ENCODE measurements at places on chromosomes 12 and 14.

- DNase-seq, result no peak
These were observed 15.5 kb upstream of the MLXIP start for GRCh38 chr12:122062832-122063693.

GRCh38 chr14:51540364-51540763, 111.3 kb upstream of the FRMD6 start:
- DNase-seq, result no peak

GRCh38 chr14:70422538-70422937, 5.6 kb upstream of the SYNJ2BP start:
- no peak for DNase-seq

DNA sequence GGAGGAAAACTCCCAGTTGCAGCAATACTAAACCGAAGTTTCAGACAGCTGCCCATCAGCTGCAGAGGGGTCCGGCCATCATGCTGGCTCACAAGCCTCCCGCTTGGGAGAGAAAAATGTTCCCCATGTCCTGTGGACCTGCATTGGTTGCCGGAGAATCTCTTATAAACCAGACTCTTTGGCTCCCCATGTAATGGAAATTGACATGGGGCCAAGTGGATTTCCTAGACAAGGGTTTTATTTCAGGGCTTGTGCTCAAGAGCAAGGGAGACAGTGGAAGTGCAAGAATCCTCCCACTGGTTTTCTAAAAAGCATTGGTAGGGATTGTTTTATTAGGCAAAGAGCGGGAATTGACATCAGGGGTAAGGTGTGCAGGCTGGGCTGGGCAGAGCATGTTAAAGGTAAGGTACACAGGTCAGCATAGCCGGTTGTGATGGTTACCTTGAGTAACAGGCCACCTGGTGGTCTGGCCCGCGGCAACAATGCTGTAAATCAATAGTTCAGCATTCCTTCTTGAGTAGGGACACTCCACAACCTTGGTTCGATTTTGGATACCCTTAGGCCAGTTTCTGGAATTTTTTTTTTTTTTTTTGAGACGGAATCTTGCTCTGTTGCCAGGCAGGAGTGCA, 135.4 kb downstream of the UNC79 start:
- DNase-seq, result no peak

DNA sequence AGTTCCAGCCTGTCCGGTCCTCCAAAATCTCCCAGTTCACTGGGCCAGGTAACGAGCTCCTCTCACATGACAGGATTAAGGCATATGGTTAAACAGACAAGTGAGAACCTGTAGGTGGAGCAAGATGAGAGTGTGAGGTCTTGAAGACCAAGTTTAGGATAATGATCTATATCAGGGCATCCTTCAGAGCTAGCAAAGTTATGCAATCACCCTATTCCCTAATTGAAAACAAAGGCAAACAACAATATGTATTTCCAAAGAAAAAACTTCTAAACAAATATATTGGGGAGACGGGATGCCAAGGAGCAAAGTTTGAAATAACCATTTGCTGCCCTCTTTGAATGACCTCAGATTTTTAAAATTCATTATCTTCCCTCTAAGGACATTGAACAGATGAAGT, 571.2 kb downstream of the BCL11B start:
- no peak for DNase-seq

- DNase-seq, result no peak
These were observed 458.9 kb downstream of the NOVA1 start for GRCh38 chr14:26138764-26139445.

DNA sequence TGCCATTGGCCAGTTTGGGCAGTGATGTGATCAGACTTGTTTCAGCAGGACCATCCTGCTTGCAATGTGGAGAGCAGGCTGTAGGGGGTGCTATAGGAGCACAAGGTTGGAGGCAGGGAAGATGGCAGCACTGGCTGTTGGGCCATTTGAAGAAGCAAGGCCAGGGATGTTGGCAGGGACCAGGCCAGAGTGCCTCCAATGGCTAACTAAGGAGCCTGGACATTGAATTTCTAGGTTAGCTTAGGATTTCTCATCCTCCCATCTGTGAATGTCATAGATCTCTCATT, 23.5 kb downstream of the FGF23 start:
- no peak for DNase-seq

DNA sequence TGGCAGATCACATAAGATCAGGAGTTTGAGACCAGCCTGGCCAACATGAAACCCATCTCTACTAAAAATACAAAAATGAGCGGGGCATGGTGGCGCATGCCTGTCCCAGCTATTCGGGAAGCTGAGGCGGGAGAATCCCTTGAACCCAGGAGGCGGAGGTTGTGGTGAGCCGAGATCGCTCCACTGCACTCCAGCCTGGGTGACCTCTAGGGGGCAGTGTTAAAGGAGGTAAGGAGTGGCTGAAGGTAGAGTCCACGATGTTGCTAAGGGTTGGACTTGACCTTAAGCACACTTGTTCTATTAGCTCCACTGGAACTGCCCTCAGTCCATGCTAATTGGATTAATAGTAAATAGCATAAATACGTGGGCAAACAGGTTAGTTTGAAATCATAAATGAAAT, 62.4 kb upstream of the PSMC1 start:
- no peak for DNase-seq

DNA sequence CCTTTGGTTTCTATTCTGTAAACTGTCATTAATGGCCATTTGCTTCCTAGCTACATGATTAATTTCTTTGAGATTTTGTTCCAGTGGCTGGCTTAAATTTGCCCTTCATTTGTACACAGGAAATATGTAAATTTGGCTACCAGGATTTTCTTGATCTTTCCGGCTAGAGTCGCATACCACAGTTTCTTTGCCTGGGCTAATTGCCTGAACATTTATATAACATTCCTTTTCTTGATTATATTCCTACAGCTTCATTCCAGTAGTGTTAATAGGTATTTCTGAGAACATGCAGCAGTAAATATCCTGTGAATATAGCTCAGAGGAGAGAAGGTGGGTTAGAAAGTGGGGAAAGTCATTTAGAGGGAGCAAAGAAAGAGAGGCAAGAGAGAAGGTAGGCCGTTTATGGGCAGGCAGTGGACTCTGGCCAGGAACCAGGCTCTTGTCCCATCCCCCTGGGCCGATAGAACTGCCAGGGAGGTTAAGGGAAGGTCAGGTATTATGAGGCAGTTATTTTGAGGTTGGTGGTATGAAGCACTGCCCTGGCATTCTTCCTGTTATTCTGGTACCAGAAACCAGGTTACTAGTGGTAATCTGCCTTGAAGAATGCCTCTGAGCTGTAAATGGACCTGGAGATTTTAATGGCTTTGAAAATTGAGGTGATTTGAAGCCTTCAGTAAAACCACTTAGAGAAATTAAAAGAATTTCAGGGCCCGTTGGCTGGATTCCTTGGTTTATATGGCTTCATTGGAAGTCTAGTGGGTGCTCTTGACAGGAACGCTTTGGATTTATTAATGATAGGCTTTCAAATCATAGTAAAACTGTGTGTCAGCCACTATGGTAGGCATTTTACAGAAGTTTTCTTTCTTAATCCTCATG, 4.4 kb downstream of the RNF10 start:
- no peak for DNase-seq

- DNase-seq, result no peak
These were observed 383.2 kb upstream of the ATP2B1 start for GRCh38 chr12:90091809-90092208.

DNA sequence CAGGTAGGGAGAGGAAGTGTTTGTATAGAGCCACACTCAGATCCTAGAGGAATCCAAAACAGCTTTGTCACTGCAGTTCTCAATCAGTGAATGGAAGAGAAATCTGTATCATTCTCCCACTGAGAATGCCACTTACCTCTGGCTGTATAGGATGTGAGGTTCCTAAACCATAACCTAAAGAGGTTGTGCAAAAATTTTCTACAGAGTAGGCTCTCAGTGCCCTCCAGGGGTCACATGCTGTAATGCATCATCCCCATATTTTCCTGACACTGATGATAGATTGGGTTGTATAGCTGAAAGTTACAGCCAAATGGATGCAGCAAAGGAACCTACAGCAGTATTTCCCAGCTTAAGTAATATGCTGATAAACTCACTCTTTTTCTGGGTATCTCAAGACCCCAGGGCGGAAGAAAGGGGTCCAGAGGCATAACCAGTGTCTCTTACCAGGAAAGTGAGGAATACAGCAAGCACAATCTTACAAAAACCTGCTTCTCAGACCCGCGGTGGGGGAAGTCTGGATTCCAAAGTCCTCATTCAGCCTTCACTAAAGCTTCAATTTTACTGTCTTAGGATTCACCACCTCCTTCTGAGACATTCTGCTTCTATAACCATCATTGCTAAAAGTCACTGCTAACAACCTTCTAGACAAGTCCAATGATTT, 3.8 kb downstream of the BCDIN3D start:
- no peak for DNase-seq

DNA sequence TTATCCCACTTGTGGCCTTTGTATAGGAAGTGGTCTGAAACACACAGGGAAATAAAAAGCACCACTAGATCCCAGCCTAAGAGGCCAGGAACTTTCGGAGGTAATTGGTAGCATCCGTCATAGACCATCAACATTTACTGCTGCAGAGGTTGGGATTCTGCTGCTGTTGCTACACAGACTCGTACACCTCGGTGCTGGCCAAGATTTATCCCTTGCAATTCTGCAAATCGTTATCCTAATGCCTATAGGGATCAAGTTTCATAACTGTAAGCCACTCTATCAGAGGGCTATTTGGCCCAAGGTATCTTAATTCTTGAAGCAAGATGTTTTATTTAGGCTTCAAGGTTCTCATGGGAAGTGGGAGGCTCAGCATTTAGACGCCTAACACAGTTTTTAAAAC, 913.6 kb downstream of the GALC start:
- DNase-seq, result no peak

DNA sequence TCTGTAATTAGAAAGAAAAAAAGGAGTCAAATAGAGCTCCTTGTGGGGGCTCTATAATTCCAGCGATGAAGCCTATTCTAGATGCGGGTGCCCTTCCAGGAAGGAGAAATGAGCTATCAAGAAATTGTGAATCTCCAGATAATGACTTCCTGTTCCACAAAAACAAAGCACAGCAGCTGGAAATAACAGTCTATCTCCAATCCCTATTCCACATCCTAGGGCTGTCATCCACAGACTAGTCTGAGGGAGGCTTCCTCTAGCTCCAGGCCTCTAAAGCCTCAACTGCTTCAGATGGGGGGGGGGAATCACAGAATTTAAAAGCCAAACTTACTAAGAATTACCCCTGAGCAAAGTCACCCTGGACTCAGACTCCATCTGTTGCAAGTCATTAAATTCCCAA, 77.4 kb upstream of the GTF2A1 start:
- no peak for DNase-seq

DNA sequence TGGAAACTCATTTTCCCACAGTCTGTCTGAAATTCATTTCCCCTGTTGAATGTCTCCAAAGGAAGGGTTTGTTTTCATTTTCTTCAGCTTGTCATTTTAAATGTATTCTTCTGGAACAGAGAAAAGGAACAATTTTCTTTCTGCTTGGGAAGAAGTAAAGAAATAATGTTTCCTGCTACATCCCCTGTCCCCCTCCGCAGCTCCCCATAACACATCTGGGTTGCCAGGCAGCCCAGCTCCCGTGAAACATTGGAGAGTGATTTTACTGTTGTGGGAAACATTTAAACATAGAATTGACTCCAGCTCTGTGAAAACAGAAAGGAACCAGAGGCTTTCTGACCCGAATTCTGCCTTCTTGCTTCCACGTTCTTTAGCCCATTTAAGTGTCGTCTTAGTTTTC, 159.5 kb downstream of the TMEM132C start:
- DNase-seq, result no peak
